ENCODE measurements at places on chromosomes 7 and 10. TPM values are rescaled to one million over a fixed set of nuclear protein-coding genes. Genes with fewer than 3 reads are reported as not detected.

- ATAC-seq, result no peak
Measured at GRCh38 chr7:90791596-90791995, 195.5 kb downstream of the CDK14 start.

DNA sequence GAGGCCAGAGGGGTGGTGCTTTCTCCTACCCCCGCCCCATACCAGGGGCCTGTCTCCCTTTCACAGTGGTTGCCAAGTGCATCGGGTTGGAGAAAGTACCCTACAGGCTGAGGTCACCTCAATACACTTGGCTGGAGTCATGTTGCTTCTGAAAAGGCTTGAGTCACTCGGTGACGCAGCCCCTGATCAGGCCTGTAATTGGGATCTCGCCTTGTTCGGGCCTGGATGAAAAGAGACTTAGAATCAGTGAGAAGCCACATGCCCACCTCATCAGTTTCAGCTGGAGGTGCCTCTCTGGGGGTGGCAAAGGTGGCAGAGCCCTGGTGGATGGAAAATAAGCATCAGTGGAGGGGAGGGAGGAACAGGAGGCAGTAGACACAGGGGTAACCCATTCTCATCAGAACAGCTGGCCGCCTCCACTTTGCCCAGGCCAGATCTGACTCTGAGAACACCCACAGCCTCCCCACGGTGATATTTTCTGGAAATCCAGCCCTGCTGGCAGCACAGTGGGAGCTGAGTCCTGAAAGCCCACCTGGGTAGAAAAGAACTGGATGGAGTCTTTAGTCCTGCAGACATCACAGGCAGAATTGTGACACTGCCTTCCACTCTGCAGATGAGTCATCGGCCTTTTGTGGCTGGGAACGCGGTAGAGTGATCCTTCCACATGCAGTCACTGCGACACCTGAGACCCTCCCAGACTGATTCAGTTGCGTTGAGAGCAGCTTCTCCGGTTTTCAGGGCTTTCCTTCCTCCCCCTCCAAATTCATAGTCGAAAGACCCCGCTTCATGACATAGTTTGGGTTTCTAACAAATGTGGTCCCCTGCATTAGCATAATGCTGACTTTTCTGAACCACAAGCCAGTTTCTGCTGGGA is 108.0 kb downstream of the GRK5 start:
- ATAC-seq, result peak; percentile 76

- ATAC-seq, result no peak
Measured at GRCh38 chr10:12510501-12510941, 161.2 kb downstream of the CAMK1D start.

DNA sequence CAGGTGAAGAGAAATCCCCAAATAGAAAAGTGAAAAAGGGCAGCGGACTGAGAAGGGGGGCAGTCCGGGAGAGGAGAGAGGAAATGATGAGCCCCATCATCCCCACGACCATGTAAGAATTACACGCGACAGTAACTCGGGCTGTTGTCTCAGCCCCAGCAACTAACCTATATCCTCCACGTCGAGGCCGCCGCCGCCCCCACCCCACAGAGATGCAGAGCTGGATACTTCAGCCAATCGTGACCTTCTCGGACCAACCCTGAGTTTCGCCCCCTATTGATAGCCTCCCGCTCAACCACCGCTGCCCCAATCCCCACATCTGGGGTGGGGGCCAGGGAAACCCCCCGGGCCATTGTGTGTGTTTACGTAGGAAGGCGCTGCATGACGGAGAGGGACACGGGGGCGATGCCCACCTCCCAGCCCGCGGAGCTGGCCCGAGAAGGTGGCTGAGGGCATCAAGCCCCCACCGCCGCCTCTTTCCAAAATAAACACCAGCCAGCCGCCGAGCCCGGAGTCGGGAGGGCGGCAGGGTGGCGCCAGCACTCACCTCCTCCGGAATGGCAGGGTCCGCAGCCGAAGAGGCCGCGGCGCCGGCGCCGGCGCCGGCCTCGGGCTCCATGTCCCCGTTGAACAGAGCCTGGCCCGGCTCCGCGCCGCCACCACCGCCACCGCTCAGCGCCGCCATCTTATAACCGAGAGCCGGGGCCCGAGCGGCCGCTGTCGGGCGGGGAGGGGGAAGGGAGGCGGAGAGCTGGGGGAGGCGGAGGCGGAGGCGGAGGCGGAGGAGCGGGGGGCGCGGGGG is 509 bp downstream of the BRAF start:
- peak; percentile 85 for ATAC-seq

DNA sequence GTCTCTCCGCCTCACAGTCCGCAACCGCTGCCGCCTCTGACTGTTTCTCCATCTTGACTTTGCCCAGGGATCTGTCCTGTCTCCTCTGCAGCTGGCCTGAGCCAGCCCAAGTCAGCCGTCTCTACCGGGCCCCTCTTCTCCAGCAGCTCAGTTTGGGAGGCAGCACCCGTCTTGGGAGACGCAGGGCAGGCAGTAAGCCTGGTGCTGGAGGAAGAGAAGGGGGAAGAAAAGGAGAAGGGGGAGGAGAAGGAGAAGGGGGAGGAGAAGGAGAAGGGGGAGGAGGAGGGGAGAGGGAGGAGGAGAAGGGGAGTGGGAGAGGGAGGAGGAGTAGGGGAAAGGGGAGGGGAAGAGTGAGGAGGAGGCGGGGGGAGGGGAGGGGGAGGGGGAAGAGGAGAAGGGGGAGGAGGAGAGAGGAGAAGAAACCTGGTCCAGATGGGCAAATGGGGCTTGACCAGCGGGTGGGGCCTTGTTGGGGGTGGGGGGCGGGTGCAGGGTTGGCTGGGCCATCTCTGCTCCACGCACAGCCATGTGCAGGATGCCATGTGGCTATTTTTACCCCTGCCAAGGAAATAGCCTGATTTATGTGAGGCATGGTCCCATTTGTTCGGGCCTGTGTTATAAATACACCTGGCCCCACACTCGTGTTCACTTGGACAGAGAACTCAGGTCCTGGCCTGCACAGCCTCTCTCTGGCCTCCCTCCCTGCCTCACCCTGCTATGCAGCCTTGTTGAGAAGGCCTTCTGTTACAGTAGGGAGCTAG is 35.9 kb upstream of the FZD9 start:
- peak; percentile 36 for ATAC-seq

DNA sequence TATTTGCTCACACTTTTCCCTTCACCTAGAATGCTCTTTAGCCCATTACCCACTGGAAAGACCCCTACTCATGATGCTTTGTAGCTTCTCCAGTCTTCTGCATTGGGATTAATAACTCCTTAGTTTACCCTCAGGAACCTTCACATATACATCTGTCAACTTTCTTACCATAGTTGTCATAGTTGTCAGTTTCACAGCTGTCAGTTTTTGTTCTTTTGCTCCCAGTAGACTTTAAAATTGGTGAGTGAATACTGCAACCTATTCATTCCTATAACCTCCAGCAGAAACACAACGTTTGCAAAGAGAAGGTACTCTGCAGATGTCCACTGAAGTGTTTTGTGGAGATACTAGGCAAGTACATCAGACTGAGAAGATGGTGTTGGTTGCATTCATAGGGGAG is 2.6 kb downstream of the PON1 start:
- ATAC-seq, result no peak

DNA sequence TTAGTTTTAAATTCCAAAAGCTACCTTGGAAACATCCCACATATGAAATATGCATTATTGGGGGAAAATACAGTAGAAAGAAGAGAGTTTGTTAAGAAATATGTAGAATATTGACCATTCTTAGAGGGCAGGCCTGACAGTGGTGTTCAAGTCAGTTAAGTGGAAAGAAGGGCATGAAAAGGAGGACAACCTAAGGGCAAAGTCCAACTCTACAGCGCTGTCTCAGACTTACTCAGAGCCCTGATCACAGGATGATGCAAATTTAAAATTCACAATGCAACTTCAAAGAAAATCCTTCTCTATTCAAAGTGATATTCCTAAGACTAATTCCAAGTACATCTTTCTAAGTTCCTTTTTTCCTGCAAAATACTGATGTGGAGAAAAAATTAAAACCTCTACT is 139.1 kb upstream of the LRRTM3 start:
- ATAC-seq, result no peak

DNA sequence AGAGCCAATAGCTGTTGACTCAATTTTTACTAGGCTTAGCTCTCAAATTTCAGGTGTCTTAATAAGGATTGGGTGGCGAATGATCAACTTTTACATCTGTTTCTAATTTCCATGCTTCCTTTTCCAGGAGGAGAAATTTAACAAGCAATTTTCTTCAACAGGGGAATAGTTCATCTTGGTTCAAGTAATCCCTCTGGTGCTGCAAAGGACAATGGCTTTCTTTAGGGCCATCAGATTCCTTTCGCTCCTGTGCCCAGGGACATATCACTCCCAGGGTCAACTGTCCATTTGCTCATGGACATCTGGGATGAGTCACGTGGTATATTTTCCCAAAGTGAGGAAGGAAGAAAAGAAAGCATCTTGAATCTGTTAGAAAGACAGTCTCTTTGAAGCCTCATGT is 313.3 kb downstream of the FRMD4A start:
- ATAC-seq, result no peak

DNA sequence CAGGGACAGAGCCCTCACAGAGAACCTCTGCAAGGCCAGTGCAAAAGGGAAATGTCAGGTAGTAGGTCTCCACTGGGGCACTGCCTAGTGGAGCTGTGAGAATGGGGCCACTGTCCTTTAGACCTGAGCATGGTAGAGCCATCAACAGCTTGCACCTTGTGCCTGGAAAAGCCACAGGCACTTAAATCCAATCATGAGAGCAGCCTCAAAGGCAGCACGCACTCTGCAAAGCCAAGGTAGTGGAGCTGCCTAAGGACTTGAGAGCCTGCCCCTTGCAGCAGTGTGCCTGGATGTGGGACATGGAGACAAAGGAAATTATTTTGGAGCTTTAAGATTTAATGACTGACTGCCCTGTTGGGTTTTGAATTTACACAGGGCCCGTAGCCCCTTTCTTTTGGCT is 918.5 kb upstream of the POT1 start:
- ATAC-seq, result no peak

DNA sequence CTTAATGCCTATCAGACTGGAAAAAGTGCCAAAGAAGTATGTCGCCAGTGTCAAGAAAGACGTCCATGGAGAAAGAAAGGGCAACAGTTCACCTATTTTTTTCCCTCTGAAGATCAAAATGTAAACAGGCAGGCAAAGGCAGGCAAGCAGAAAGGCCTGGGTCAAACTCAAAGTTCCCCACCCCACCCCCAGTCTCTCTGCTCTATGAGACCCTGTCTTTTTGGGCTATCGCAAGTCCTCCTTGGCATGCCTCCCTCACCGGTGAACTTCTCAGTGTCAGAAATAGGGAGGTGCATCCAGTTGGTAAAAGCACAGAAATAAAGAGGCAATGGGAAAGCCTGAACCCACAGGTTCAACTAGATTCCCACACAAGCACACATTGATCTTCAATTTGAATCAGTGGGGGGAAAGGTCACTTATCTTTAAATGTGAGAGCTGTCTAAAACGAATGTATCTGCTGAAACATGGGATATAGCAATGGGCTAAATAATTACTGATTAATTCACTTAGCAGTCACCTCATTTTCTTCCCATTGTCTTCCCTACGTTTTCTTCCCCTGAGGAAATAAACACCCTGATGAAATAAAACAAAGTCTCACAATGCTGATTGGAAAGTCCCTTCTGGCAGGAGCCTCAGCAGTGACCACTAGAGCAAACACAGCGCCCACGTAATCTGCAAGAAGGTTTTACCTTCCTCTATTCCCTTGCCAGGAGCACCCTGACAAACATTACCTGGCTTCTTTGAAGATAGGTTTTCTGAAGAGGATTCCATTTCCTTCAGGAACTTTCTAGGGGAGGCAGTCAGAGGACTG is 31.1 kb downstream of the JAZF1 start:
- no peak for ATAC-seq

GRCh38 chr7:130367088-130367755 is 13.1 kb upstream of the CPA1 start:
- ATAC-seq, result no peak

- no peak for ATAC-seq
Measured at GRCh38 chr7:110090110-110090820, 1000.7 kb upstream of the LRRN3 start.

DNA sequence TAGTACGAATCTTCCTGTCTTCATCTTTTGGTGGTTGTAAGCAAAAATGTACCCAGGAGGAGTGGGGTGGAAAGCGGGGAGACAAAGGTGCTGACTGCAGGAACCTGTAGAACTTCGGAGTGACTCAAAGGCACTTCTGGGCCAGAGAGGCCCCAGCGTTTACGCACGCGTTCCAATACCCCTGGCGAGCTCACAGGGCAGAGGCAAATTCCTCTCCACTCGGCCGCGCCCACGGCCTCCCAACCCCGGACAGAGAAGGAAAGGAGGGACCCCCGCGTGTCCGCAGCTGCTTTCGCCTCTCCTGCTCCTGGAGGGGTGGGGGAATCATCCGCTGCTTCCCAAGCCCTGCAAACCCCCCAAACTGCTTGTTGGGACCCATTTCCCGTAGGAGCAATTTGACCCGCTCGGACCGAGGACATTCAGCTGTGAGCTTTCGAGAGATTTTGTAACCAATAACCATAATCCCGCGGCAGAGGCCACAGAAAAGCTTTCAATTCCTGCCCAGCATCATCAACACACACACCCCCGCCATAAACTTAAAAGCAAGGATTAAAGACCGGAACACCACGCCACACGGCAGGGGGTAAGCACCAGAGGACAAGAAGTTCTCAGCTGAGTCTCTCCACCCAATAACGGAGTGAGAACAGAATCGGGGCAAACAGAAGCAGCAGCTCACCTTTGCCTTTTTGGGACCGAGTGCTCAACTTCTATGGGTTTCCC is 2.3 kb downstream of the IGF2BP3 start:
- ATAC-seq, result no peak

GRCh38 chr7:95246831-95247370 is 77.4 kb downstream of the PON1 start:
- peak; percentile 57 for ATAC-seq

- no peak for ATAC-seq
Measured at GRCh38 chr10:22368402-22368801, 23.1 kb downstream of the SPAG6 start.

Gene GRB10
- 58.0 TPM for total RNA-seq

Gene TEX36
- total RNA-seq, result not detected

Gene SEMA4G
- 2.7 TPM for total RNA-seq

Gene LRRD1
- total RNA-seq, result not detected

Gene LIPN
- total RNA-seq, result 0.94 TPM

Gene CPA2
- total RNA-seq, result not detected

Gene CRHR2
- not detected for total RNA-seq

Gene DPYSL4
- 1.9 TPM for total RNA-seq

Gene SEMA3E
- 42.6 TPM for total RNA-seq

Gene PLAU
- 43.3 TPM for total RNA-seq

Gene COL26A1
- total RNA-seq, result not detected
